CD4-positive, alpha-beta memory T cell (primary cell): ENCODE measurements at places on chromosomes 11 and 22.

- DNase-seq = no peak
Measured at GRCh38 chr22:36475341-36475740, 6.1 kb downstream of the TXN2 start.

DNA sequence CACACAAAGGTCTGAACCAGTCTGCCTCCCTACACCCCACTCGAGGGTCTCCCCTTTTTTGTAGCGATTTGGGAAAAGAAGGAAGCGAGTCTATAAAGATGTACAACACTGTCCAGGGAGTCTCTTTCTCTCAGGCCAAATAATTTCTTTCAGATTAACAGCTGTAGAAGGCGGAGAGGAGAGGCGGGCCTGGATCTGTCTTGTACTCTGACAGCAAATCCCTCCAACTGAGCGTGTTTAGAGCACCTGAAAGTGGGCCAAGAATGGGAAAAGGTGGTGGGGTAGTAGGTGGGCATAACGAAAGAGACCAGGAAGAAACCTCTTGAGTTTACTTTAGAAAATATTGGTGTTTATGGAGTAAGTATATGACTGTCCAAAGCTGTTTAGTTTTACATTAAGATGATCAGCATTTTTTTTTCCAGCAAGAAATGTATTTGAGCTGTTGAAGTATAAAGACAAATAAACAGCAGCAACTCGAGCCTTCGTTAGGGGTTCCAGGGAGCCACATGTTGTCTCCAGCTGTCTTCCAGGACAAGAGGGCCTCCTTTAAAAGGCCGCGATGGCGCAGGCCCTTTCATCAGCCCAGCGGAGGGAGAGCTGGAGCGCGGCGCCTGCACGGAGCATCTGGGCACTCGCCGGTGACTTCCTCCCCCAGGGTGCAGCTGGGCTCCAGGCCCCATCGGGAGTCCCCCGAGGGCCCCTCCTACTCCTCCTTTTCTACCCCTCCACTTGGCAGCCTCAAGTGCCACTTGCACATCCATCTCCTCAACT lies 34.9 kb downstream of the SCUBE1 start:
- DNase-seq = no peak

DNA sequence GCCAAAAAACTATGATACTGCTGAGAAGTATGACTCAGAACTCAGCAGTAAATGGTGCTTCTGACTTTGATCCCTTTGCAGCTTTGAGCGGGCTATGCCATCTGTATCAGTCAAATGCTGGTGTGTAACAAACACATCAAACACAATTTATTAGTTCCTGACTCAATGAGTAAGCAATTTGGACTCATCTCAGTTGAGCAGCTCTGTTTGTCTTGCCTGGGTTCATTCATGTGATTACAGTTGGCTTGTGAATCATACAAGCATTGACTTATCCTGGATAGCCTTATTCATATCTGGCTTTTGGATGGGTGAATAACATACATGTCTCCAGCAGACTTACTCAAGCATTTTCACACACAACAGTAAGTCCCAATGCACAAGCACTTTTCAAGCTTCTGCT lies 858.8 kb downstream of the METTL15 start:
- no peak for DNase-seq

GRCh38 chr11:45847911-45848316 lies 639 bp downstream of the CRY2 start:
- peak; percentile 66 for DNase-seq

GRCh38 chr11:808427-809286 lies 1.1 kb upstream of the RPLP2 start:
- DNase-seq = peak; percentile 45

DNA sequence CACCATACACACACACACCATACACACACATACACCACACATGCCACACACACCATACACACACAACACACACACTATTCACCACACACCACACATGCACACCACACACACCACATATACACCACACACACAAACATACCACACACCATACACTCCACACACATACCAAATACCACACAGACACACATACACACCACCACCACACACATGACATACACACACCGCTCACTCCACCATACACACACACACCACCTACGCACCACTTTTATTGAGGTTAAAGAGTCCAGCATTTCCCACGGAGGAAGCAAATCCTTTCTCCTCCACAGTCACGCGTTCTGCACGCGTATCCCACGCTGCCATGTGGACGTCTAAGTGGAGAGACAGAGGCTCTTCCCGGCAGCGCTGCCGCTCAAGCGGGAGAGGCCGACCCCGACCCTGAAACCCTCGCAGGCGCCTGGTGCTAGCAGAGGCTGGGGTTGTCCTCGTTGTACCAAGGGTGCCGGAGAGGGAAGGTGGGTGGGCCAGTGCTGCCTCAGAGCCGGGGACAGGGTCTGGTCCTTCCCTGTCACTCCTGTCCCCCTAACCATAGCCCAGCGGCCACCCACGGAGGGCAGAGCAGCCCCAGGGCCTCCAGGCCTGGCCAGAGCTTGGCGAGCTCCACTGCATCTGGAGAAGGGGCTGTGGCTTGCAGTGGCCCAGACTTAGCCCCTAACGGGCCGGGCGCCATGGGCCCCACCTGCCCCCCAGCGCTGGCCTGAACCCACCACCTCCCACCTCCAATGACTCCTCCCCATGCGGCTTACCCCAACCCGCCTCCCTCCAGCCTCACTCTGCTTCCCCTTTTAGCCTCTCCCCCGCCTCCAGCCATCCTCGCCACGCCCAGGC lies 1495.0 kb downstream of the BRD1 start:
- no peak for DNase-seq

- DNase-seq = no peak
Measured at GRCh38 chr11:61111050-61111435, 8.8 kb downstream of the CD5 start.

DNA sequence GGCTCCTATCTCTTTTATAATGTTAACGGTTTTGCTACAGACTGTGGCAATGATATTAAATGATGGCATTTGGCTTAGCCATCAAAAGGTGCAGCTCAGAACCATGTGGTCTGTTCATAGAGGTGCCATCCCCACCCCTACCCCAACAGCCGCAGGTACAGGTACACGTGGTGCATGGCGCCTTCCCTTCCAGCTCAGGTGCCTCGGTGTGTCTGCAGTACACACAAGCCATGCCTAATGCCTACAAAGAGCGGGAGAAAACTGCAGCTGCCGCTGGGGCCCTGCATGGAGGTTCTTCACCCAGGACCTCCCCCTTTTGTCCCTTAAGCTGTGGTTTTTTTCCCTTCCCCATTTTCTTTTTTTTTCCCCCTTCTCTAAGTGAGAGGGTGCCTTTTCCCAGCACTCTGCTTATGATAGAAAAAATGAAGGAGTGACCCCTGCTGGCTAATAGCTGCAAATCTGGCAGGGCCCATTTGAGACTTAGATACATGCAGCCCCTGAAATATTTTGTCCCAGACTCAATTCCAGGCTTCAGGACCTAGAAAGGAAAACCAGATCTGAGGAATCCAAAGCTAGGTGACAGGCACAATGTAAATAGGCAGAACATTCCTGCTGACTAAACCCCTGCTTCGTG lies 6.5 kb downstream of the OR52M1 start:
- DNase-seq = no peak

- DNase-seq = no peak
Measured at GRCh38 chr11:111978028-111978771, 41.1 kb downstream of the DIXDC1 start.
